ENCODE measurements at places on chromosomes 7 and 10.

DNA sequence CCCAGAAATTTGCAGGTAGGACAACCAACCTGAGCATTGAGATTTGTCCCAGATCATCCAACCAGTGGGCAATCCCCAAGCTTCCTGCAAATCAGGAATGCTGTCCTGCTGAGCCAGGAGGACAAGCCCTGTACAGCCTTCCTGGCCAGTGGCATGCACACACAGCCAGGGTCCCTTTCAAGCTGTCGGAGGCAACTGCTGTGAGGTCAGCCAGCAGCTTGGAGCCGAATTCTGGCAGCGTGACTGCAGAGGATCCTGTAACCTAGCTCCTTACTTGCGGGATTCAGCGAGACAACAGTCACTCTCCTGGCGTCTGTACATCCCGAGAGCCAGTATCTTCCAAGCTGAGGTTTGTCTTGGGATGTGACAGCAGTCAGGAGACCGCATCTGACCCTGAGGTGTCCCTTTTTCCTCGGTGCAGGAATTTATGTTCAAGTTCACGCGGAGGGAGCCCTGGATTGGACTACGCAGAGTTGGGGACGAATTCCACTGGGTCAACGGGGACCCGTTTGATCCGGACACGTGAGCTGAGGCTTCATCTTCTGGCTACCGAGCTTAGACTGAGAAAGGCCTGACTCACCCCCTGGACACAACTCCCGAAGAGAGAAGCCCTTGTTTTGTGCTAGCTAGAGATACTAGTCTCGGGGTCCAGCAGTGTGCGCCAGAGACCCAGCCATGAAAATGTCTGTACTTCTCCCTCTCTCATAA lies 18.3 kb downstream of the CLEC2L start:
- DNase-seq: no peak

DNA sequence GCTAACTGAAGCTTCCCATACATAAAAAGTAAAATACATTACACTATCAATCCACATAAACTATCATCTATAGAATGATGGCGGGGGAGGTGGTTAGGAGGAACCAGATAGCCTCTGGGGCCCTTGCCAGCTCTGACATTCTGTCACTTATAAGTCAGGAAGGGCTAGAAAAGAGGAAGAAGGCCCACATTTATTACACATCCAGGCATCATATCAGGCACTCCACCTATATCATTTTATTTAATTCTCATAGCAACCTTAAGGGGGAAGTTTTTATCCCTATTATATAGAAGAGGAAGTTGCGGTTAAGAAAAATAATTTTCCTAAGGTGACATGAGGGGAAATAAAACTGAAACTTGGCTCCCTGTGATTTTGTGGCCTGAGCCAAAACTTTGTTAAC lies 29.9 kb downstream of the HEPACAM2 start:
- no peak for DNase-seq

- DNase-seq: no peak
These were observed 1.6 kb downstream of the PDGFA start for GRCh38 chr7:517774-518629.

GRCh38 chr10:9501944-9502343 lies 1447.5 kb downstream of the GATA3 start:
- DNase-seq: no peak

All from large intestine (tissue), 12 donors.